ENCODE measurements at places on chromosomes 3 and 15. TPM values are rescaled to one million over a fixed set of nuclear protein-coding genes. Genes with fewer than 3 reads are reported as not detected.
A peak's percentile ranks its signal among the peaks of the same experiment; 100 is the strongest.

DNA sequence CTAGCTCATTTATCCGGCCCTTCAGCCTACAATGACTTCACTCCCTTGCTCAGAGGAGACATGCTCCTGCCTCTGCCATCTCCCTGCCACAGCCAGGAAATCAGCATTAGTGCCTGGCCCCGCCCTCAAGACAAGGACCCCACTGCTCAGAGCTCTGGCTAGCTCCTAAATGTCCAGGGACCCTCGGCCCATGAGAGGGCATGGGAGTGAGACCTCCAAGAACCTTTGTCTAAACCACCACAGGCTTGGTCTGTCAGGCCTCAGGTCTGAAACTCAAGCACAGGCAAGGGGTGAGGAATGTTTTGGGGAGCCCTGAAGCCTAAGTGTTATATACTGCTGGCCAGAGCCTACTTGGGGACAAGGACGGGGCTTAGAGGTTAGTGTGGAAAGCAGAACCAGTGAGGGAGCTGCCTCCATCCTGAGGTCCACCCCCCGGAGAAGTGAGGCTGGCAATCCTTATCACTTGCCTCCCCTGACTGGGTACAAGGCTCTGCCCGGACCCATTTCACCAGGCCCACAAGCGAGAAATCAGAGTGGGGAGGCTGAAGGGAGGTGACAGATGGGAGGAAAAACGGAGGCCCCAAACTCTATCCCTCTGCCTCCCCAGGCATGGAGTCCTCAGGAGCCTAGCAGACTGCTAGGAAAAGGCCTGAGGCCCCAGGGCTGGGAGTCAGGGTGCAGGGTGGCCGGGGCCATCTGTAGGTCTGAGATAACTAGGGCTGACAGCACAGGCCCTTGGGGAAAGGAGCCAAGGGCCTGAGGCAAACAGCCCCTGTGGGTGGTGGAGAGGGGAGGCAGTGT lies 18.8 kb downstream of the SHF start:
- peak; percentile 82 for DNase-seq
- H3K4me1 ChIP-seq: peaks cover 71% of the 10 kb centered on the region
- H3K27me3 ChIP-seq: no peaks in the 10 kb centered on the region

DNA sequence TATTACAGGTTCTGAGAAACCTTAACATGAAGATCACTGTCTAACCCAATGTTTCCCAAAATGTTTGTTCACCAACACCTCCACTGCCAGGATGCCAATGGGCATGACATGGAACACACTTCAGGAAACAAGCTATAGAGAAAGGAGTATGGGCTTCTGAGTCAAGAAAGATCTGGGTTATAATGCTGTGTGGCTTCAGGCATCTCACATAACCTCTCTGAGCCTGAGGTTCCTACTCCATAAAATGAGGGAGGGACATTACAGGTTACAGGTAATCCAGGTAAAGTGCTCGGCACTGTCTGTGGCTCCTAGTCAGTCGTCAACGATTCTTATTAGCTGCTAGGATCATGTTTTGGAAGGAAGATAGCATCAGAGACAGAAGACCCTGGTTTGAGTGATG lies 126.4 kb upstream of the SMAD3 start:
- H3K4me1 ChIP-seq: no peaks in the 10 kb centered on the region
- H3K27ac ChIP-seq: no peak overlapping the region
- H3K27me3 ChIP-seq: no peaks in the 10 kb centered on the region
- no peak overlapping the region for H3K4me3 ChIP-seq

DNA sequence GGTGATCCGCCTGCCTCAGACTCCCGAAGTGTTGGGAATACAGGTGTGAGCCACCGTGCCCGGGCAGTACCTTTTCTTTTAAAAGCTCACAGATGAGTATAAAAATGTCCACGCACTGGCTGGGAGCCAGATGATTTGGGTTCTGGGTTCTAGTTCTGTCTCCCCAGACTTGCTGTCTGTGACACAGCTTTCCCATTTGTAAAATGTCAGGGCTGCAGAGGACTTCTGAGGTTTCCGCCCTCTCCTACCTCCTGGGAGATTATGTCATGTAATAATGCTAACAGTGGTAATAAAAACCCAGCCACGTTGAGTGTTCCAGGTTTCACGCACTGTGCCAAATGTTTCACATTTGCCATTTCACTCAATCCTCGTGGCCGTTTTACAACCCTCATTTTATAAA lies 1.3 kb upstream of the PPP4R2 start:
- no peak for DNase-seq
- H3K36me3 ChIP-seq: peaks cover 16% of the 10 kb centered on the region
- H3K4me3 ChIP-seq: no peak overlapping the region
- no peaks in the 10 kb centered on the region for H3K27me3 ChIP-seq
- H3K4me1 ChIP-seq: 0 out of 2 replicates have a peak, but pooled peaks cover 3% of the 10 kb centered on the region

DNA sequence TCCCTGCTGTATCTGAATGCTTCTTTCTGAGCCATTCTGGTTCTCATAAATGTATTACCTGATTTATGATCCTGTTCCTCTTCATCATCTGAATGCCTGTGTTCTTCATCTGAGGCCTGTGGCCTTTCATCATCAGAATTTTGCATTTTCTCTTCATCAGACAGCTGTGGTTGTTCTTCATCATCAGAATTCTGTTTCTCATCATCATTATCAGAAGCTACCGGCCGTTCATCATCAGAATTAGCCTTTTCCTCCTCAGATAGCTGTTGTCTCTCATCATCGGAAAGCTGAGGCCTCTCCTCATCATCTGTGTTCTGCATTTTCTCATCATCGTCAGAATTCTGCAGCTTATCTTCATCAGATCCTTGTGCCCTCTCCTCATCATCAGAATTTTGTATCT lies 5.9 kb downstream of the LEO1 start:
- no peak for DNase-seq
- no peaks in the 10 kb centered on the region for H3K4me1 ChIP-seq
- no peak overlapping the region for H3K27ac ChIP-seq
- H3K36me3 ChIP-seq: peaks cover 11% of the 10 kb centered on the region
- H3K4me3 ChIP-seq: no peak overlapping the region

- H3K4me1 ChIP-seq: no peaks in the 10 kb centered on the region
- H3K27ac ChIP-seq: no peak overlapping the region
- H3K27me3 ChIP-seq: no peaks in the 10 kb centered on the region
- no peaks in the 10 kb centered on the region for H3K36me3 ChIP-seq
- peak; percentile 14 for DNase-seq
These were observed 35.7 kb upstream of the PCSK6 start for GRCh38 chr15:101525087-101525669.

DNA sequence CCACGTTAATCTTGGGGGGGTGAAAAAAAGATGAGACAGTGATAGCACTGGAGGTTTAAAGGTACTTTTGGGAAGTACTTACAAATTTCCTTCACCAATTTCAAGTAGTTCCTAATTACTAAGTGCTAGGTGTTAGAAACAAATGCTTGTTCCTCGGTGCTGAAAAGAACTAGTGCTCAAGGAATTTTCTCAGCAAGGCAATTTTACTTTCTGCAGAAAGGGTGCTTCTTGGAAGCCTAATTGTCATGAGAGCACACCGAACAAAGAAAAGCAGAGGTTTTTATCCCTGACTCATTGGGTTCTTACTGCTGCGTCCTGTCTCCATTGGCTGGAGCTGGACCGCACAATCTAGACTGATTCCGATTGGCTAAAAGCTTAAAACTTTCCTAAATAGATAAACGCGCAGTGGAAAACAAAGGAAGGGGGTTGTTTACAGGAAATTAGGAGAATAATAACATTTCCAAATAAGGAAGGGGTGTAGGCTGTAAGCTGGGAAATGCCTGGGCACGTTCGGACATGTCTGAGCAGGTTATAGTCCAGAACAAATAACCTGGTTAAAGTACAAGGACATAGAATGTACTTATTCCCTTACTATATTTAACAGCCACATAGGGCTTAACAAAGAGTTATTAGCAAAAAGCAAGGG lies 49.6 kb downstream of the CHD2 start:
- H3K27me3 ChIP-seq: no peaks in the 10 kb centered on the region
- peaks cover 86% of the 10 kb centered on the region for H3K36me3 ChIP-seq
- no peak for DNase-seq
- H3K4me3 ChIP-seq: peak overlapping the region; percentile 13
- no peak overlapping the region for H3K27ac ChIP-seq
- H3K4me1 ChIP-seq: no peaks in the 10 kb centered on the region

DNA sequence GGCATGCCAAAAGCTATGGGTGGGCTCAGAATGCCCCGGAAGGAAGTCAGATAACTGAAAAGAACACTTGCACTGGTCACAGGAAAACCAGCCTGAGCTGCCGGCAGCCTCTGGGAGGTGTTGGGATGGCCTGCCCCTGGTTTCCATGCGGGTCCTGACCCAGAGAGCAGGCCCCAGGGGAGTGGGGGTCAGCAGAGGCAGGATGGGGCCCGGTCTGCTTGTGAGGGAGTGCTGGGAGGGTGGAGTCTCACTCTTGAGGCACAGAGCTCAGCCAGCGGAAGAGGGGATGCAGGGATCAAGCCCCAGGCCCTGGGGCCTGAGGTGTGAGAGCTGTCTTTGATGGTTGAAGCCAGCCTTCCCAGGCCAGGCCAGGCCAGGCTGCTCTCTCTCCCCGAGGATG lies 2.4 kb upstream of the RPUSD3 start:
- DNase-seq: no peak
- no peak overlapping the region for H3K4me3 ChIP-seq

GRCh38 chr15:51374131-51374530 lies 32.7 kb downstream of the GLDN start:
- no peaks in the 10 kb centered on the region for H3K4me1 ChIP-seq
- DNase-seq: peak; percentile 57
- H3K27ac ChIP-seq: peak overlapping the region; percentile 76
- H3K4me3 ChIP-seq: no peak overlapping the region

- H3K4me3 ChIP-seq: no peak overlapping the region
- peaks cover 3% of the 10 kb centered on the region for H3K4me1 ChIP-seq
- H3K27me3 ChIP-seq: no peaks in the 10 kb centered on the region
- H3K27ac ChIP-seq: peak overlapping the region; percentile 34
- no peaks in the 10 kb centered on the region for H3K36me3 ChIP-seq
These were observed 84.5 kb upstream of the GALNT15 start for GRCh38 chr3:16090024-16090423.

DNA sequence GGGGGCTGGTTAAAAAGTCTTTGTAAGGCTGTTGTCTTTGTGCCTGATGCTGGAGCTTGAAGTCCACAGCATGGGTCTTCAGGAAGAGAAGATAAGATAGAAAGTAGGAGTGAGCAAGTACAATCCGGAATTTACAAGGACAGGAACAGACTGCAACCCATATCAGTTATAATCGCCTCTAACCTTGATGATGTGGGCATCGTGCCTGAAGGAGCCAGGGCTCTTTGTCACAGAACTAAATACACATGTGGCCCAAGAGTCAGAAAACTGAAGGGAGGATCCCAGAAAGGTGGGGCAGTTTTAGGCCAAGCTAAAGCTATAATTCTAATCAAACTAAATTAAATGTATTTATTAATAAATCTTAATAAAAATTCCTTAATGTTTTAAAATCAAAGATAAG lies 132.2 kb downstream of the TMCO5A start:
- DNase-seq: no peak
- no peak overlapping the region for H3K4me3 ChIP-seq
- no peaks in the 10 kb centered on the region for H3K36me3 ChIP-seq
- no peak overlapping the region for H3K27ac ChIP-seq
- no peaks in the 10 kb centered on the region for H3K27me3 ChIP-seq
- peaks cover 16% of the 10 kb centered on the region for H3K4me1 ChIP-seq

- peak overlapping the region; percentile 99 for H3K4me3 ChIP-seq
- H3K27me3 ChIP-seq: no peaks in the 10 kb centered on the region
- H3K4me1 ChIP-seq: peaks cover 15% of the 10 kb centered on the region
These were observed 593 bp downstream of the CIAO2A start for GRCh38 chr15:64092864-64093626.

GRCh38 chr15:74135041-74135565 lies 4.7 kb downstream of the ISLR2 start:
- peaks cover 11% of the 10 kb centered on the region for H3K27me3 ChIP-seq
- no peak overlapping the region for H3K27ac ChIP-seq
- no peak for DNase-seq
- peaks cover 13% of the 10 kb centered on the region for H3K4me1 ChIP-seq
- H3K36me3 ChIP-seq: no peaks in the 10 kb centered on the region

TM4SF1 gene
- 257 TPM for polyA plus RNA-seq

TRH gene
- polyA plus RNA-seq: not detected
